ENCODE measurements at places on chromosomes 6 and 20.

- DNase-seq, result no peak
These were observed 18.9 kb upstream of the MOCS1 start for GRCh38 chr6:39953076-39953618.

DNA sequence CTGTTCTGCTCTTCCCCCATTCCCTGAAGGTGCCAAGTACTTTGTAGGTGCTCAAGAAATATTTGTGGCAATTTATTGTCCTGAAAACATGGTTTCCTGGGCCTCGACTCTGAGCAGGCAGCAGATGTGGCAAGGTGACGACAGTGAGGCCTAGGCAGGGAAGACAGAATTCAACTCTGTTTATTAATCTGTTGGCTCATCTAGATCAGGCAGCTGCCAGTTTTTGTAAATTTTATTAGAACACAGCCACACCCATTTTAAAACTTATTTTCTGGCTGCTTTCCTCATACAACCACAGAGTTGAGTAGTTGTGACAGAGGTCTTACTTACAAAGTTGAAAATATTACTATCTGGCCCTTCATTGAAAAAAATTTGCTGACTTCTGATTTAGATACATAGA, 24.5 kb downstream of the MAPK14 start:
- no peak for DNase-seq

DNA sequence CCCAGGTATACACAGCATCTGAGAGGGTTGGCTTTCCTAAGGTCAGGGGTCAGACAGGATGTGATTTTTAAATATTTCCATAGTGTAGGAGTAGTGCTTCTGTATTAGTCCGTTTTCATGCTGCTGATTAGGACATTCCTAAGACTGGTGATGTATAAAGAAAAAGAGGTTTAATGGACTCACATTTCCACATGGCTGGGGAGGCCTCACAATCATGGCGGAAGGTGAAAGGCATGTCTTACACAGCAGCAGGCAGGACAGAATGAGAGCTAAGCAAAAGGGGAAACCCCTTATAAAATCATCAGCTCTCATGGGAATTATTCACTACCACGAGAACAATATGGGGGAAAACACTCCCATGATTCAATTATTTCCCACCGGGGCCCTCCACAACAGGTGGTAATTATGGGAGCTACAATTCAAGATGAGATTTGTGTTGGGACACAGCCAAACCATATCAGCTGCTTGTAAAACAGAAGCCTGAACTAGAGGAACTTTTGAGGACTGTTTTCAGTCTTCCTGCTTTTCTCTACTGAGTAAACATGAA, 91.0 kb upstream of the MEI4 start:
- DNase-seq, result peak; percentile 2

DNA sequence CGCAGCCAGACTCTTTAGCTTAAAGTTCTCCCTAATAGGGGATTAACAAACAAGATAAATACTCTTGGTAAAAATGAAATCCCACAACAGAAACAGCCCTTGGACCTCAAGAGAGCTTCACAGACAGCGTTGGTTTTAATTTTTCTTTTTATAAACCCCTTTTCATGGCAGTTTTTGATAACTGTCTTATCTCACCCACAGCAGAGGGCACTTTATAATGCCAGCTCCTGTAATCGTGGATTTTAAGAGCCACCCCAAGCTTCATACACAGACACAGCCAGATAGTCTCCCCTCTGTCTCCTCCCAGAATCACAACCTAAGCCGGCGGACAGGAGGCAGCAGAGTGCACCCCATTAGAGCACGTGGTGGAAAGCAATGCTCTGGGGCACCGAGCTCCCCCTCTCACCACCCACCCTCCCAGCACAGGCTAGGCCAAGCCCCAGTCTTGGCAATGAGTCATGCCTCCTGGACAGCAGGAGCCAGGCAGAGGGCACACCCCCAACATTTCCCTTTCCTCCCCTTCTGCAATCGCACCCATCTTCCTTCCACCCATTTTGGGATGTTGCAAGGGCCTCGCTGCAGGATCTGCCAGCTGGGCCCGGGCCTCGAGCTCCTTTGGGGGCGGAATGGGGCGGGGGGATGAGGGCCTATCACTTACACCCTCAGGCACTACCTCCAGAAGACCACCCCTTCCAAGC, 2.4 kb downstream of the JAG1 start:
- peak; percentile 91 for DNase-seq

DNA sequence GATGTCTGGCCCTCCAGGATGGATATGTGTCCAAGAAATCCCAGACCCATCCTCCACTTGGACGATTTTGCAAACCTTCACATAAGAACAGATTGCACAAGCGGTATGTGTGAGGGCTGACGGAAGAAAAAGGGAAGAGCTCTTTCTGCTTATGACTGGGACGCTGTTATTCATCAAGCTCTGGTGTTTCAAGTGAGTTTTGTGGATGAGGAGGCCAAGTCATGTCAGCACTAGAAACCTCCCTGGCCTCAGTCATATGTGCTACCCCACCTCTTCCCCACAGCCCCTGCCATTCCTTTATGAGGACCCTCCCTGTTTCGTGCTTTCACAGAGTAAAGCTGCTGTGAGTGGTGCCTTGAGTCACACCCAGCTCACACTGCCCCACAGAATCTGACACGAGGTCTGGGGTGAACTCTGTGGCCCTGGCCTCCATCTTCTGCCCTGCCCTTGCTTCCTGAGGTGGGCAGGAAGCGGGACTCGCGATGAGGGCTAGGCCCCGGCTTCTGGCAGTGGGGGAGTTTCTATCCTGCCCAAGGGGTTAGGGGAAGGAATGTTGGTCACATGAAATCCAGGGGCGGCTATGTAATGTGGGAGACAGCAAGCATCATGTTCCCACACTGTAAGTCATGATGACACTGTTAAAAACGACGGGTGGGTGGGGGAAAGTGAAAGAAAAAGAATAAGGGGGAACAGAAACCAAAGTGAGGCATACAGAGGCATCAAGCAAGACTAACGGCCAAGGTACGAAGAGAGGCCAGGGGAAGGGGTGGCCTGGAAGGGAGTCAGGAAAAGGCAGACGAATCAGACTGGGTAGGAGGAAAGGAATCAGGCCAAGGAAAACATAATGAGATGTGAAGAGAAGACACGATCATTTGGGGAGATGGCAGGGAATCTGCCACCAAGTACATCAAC, 78.1 kb downstream of the PRDM1 start:
- DNase-seq, result no peak

- no peak for DNase-seq
These were observed 3.1 kb downstream of the STK4 start for GRCh38 chr20:44969300-44969894.

DNA sequence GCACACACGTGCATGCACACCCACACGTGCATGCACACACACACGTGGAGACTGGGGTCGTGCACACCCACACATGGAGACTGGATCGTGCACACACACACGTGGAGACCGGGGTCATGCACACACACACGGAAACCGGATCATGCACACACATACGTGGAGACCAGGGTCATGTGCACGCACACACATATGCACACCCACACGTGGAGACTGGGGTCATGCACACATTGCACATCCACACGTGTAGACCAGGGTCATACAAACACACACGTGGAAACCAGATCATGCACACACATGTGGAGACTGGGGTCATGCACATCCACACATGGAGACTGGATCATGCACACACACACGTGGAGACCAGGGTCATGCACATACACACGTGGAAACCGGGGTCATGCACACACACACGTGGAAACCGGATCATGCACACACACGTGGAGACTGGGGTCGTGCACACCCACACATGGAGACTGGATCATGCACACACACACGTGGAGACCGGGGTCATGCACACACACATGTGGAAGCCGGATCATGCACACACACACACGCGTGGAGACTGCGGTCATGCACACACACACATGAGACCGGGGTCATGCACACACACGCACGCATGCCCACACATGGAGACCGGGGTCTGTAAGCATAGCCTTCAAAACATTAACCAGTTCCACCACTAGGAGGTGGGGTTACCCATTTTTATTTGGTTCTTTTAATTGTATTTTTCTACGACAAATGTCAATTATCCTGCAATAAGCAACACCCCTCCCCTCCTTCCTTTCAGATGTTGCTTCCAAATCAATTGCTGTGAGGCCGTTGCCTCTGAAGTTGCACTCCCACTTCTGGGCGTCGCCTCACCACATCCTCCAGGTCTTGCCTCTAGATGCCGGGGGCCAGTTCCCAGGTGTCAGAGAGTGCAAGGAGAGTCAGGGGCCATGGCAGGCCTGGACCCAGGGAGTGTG, 95.8 kb downstream of the TMEM242 start:
- no peak for DNase-seq

GRCh38 chr20:63737695-63737944, 1.2 kb downstream of the LIME1 start:
- DNase-seq, result no peak

DNA sequence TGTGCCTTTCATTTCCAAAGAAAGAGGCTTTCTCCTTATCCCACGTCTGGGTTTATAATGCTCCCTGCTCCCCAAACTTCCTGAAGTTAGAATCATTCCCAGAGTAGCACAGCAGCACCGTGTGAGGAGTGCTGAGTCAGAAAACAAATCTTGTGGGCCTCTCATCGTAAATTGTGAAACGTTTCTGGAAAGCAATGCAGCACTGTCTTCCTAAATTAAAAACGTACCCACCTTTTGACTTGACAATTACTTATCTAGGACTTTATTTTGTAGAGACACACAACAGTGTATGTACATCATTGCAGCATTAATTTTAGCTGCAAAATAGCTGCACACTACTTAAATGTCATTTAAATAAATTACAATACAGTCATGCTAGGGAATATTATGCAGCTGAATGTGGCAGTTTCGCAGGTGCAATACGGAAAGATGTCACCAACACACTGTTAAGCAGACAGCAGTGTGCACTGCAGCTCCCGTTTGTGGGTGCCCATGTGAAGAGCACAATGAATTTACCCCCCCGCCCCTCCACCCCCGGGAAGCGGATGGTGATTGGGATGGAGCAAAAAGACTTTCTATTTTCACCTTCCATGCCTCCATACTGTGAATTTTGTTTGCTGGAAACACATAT, 30.8 kb downstream of the RRBP1 start:
- no peak for DNase-seq

DNA sequence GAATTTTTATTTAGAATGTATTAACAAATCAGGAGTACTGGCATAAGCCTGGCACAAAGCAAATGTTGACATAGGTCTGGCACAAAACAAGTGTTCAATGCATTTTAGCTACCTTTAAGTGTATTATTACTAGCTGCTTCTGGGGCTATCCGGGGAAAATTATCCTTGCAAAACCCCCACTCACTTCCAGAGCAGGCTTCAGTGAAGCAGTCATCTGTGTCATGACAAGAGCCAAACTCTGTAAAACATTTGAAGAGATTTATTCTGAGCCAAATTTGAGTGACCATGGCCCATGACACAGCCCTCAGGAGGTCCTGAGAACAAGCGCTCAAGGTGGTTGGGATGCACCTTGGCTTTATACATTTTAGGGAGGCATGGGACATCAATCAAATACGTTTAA, 6.4 kb upstream of the TRIM38 start:
- peak; percentile 56 for DNase-seq

DNA sequence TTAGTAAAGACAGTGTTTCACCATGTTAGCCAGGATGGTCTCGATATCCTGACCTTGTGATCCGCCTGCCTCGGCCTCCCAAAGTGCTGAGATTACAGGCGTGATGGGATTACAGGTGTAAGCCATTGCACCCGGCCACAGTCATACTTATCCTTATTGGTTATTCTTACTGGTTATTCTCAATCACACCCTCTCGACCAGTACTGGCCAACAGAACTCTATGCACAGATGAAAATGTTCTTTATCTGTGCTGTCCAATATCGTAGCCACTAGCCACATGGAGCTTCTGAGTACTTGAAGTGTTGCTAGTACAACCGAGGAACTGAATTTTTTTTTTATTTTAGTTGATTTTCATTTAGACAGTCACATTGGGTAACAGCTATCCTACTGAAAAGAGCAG, 63.5 kb downstream of the CNKSR3 start:
- no peak for DNase-seq

- DNase-seq, result no peak
These were observed 112.1 kb downstream of the FARS2 start for GRCh38 chr6:5373430-5373829.

GRCh38 chr6:96196633-96197032, 180.9 kb downstream of the FUT9 start:
- no peak for DNase-seq

GRCh38 chr6:24431045-24431451, 28.3 kb downstream of the MRS2 start:
- peak; percentile 64 for DNase-seq

DNA sequence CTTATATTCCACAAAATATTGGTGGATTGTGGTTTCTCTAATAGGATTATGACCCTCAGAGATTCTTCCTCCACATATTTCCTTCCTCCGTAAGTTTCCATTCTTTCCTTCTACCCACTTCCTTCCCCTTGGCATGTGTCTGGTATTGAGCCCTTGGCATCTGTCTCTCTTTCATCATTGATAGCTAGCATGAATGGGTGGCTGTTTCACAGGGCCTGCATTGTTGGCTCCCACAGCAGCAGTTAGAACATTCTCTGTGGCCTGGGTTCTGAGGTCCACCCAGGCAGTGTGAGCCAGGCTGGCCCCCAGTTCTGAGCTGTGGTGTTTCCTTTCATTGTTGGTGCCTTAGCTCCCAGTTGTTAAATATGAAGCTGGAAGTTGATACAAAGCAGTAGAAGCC, 125.3 kb downstream of the ANKS1A start:
- DNase-seq, result no peak

GRCh38 chr20:21501184-21501583, 12.7 kb downstream of the NKX2-2 start:
- no peak for DNase-seq

Data from kidney tubule cell (primary cell).